ENCODE measurements at places on chromosomes 3 and 15.

GRCh38 chr15:51087513-51087912 lies 7.2 kb downstream of the TNFAIP8L3 start:
- no peak for DNase-seq

- peak; percentile 88 for DNase-seq
These were observed 4.8 kb downstream of the RARRES1 start for GRCh38 chr3:158727206-158728060.

- no peak for DNase-seq
These were observed 40.3 kb downstream of the MBNL1 start for GRCh38 chr3:152309031-152309430.

GRCh38 chr15:61141497-61142125 lies 87.5 kb downstream of the RORA start:
- DNase-seq = no peak

GRCh38 chr3:106232956-106233355 lies 364.1 kb upstream of the CBLB start:
- DNase-seq = no peak

DNA sequence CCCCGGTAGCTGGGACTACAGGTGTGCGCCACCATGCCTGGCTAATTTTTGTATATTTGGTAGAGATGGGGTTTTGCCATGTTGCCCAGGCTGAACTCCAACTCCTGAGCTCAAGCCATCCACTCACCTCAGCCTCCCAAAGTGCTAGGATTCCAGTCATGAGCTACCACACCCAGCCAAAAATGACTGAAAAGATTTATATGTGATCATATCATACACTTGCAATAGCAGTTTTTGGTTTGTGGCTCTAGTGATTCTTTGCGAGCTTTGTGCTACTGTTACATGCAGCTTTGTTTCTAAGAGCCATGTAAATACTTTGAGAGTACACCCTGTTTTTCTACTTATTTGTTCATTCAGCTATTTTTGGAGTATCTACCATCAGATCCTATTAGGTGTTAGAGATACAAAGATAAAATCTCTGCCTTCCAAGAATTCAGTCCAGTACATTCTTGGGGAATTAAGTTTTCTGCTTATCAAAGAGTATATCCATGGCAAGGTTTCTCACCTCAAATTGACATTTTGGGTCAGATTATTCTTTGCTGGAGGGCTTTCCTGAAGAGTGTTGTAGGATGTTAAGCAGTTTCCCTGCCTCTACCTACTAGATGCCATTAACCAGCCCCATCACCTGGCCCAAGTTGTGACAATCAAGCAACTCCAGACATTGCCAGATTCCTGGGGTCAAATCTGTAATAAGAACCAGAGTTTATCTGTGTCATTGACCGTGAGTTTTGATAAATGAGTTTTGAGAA lies 15.0 kb downstream of the SNAP23 start:
- DNase-seq = no peak

- DNase-seq = no peak
These were observed 72.6 kb upstream of the ZBED2 start for GRCh38 chr3:111667621-111668239.

- peak; percentile 55 for DNase-seq
These were observed 33.1 kb upstream of the POLG start for GRCh38 chr15:89367485-89368451.

- peak; percentile 61 for DNase-seq
These were observed 116.5 kb downstream of the LPP start for GRCh38 chr3:188270423-188270972.

DNA sequence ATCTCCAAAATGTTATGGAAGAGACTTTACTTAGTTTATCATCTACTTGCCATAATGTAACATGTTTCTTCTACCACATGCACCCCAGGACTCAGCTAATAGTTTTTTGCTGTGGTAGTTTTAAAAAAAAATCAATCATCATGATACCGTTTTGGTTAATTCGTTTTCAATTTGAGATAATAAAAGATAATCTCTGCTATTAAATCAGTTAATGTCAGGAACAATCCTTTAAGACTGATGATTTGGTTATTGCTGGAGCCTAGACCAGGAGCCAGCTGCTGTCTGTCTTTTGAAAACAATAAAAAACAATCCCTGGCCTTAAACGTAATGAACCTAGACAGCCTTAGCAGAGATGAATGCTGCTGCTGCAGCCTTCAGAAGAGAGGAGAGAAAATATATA lies 403.7 kb downstream of the OXSM start:
- DNase-seq = no peak

- DNase-seq = no peak
These were observed 14.8 kb downstream of the MYL3 start for GRCh38 chr3:46848271-46849044.

DNA sequence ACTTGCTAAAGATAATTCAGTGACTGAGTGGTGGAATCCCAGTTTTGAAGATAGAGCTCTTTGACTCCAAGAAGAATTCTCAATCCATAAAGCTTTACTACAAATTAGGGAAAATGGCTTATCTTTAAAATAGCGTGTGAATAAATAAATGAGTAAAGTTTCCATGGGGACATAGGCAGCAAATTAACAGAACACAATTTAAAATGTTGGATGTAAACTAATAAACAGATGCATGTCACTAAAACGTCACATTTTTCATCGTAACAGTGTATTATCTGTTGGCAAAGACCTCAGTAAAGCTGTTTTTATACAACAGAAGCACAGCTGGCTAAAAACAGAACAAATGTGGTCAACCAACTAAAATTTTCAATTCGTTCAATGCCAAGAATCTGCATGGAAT lies 913.9 kb upstream of the CFAP20DC start:
- DNase-seq = peak; percentile 28

DNA sequence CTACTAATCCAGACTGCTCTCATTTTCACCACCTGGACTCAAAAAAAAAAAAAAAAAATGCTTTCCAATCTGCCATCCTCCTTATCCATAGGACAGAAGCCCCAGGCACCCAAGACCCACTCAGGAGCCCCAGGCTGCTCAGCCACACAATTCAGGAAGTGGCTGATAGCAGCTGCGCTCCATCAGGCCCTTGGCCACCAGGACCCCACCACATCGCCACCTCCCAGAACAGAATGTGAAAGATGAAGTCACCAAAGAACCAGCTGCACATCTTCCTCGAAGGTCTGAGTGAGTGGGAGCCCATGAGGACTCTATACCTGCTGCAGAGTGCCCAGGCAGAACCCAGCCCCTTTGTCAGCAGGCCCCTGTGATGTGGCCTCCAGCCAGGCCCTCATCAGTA lies 19.5 kb downstream of the POC1A start:
- no peak for DNase-seq

DNA sequence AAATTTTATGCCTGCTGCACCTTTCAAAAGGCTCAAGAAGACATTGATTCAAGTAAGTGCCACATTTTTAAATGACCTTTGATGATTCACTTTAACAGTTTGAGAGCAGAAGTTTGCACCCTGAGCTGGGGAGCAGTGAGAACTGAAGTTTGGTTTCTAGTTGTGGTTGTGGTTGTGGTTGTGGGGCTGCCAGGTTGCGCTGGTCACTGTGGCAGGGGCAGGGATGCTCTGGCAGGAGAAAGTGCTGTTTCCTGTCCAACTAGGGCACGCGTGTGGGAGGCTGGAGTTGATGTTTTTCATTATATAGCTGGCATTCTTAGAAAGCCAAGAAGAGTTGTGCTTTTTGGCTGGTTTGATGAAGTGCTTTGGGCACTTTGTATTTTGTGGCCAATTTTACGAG lies 339.7 kb upstream of the NR2F2 start:
- no peak for DNase-seq

- DNase-seq = no peak
These were observed 198.4 kb downstream of the ATP10A start for GRCh38 chr15:25664761-25665160.

- DNase-seq = peak; percentile 74
These were observed 30.6 kb downstream of the CRTC3 start for GRCh38 chr15:90560229-90560776.

GRCh38 chr15:92936693-92937092 lies 36.6 kb downstream of the CHD2 start:
- no peak for DNase-seq

GRCh38 chr3:140748903-140749302 lies 71.0 kb downstream of the TRIM42 start:
- DNase-seq = no peak

- DNase-seq = no peak
These were observed 33.1 kb downstream of the BHLHE40 start for GRCh38 chr3:5012367-5012766.

DNA sequence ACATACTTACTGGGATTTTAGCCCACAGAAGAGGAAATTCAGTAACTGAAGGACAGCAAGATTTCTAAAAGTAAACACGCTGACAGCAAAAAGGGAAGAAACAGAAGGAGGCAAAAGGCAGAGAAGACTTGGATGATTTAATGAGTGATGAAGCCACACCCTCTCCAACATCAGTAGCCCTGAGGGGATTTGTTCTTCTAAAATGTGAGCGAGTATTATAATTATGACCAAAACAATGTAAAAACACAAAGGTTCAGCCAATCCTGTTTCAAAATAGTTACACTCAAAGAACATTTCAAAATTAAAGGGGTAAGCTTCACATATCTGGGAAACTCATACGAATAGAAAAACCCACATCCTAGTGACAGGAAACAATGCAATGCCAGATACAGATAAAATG lies 25.0 kb downstream of the MCCC1 start:
- DNase-seq = peak; percentile 6

- DNase-seq = no peak
These were observed 28.4 kb upstream of the CCNL1 start for GRCh38 chr3:157188391-157188790.

GRCh38 chr15:44286814-44287452 lies 1.6 kb upstream of the GOLM2 start:
- DNase-seq = peak; percentile 28

GRCh38 chr3:38003817-38004414 lies 13.3 kb downstream of the VILL start:
- no peak for DNase-seq

DNA sequence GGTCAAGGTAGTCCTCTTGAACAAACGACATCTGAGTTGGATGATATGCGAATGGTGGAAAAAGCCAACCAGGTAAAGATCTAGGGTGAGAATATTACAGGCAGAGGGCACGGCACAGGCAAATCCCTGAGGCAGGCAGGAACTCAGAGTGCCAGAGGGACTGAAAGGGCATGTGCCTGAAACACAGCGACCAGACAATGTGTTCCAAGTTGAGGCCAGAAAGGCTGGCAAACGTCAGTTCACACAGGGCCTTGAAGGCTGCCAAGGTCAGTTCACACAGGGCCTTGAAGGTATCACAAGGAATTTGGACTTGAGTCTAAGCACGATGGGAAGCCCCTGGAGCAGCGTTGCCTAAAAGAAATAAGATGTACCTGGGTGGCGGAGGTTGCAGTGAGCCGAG lies 20.1 kb downstream of the HES1 start:
- DNase-seq = no peak

GRCh38 chr3:65081536-65081935 lies 393.7 kb upstream of the ADAMTS9 start:
- DNase-seq = peak; percentile 39

GRCh38 chr15:96521386-96521785 lies 190.9 kb downstream of the NR2F2 start:
- DNase-seq = no peak

DNA sequence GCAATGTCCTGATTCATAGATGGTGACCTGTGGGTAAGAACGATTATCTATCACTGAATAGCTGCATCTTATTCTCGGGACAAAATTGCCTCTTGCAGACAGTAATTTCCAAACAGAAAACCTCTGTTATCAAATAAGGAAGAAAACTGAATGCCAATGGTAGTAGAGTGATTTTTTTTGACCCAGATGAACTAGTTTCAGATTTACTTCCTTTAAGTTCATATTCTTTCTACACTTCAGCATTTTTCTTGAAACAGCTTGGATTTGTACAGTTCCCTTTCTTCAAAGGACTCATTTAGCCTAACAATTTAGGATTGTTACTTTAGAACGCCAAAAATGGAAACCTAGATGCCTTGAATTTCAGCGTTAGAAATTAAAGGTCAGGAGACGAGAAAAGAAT lies 14.6 kb downstream of the ETV5 start:
- DNase-seq = no peak

DNA sequence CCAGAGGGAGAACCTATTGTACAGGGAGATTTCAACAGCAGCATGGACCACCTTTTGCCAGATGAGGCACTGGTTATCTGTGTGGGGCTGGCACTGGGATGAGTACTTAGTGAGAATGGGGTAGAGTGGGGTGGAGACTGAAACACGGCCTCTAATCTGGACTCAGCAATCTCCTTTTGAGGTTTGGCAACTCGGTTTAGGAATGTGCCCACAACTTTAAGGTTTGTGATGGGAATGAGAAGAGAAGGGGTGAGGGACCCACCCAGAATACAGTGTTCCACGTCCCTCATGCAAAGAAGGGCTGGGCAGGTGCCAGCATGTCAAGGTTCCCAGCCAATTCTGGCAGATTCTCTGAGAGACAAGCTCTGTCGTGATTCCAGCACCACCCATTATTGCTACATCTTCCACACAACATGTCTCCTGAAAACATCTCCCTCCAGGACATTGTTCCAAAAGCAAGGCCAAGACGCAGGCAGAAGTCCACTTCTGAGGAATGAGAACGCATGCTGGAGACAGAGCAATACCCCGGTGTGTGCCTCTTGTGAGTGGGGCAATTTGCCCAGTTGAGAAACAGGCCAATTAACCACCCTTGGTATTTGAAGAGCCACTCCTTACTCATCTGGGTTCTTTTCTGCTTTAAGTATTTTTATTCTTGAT lies 37.5 kb upstream of the CCR4 start:
- peak; percentile 36 for DNase-seq

GRCh38 chr3:124607163-124607562 lies 123.1 kb upstream of the UMPS start:
- no peak for DNase-seq

- no peak for DNase-seq
These were observed 242.3 kb upstream of the ROBO1 start for GRCh38 chr3:80010021-80010571.

- peak; percentile 4 for DNase-seq
These were observed 3.6 kb upstream of the NCK1 start for GRCh38 chr3:136858381-136858780.

- no peak for DNase-seq
These were observed 191.6 kb upstream of the MRPL3 start for GRCh38 chr3:131694376-131694775.

DNA sequence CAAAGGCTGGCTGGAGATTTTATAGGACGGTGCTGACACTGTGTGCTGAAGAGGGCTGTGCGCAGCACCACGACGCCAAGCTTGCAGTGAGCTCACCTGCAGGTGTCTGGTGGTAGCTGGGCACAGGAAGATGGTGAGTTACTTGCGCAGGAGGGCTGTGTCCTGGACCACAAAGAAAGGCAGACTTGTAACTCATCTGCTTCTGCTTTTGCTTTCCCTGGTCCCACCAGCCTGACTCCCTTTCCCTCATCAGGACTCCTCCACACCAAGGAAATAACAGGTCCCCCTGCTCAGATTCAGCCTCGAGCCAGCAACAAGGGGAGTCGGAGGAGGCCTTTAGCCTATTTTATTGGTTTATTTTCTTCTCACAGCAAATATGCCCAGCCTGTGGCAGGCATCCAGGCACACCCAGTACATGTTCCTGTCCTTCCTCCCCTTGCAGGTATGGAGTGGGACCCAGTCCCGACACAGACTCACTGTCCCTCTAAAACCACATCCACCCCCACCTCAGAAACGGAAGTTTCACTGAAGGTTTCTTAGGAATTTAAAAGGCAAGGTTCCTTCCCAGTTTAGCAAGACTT lies 35.6 kb upstream of the FLNB start:
- no peak for DNase-seq

All from tongue (tissue), 3 donors.